Cerebellum (tissue), 4 donors: ENCODE measurements at places on chromosomes 1 and 21. TPM values are rescaled to one million over a fixed set of nuclear protein-coding genes. Genes with fewer than 3 reads are reported as not detected.

BRINP3 gene
- total RNA-seq, result 33.2 TPM

HSPB7 gene
- total RNA-seq, result 0.36 TPM

THEM5 gene
- total RNA-seq, result not detected

TNFRSF8 gene
- total RNA-seq, result 0.54 TPM

- DNase-seq, result no peak
Observed at GRCh38 chr1:81582467-81582986, 218.2 kb upstream of the ADGRL2 start.

DNA sequence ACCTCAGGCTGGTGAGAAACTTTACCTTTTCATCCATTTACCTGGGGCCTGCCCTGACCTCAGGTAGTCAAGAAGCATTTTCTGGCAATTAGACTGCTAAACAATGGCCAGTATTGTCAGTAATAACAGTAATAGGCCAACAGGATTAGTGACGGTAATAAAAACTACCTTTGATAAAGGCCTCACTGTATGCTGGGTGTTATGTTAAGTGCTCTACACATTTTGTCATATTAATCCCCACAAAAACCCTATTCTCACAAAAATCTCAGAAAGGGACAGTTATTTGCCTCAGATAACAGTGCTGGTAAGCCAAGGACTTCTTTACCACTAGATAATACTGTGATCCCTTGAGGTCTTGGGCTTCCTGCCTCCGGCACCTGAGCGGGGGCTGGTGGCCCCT lies 191.4 kb downstream of the FOXD2 start:
- DNase-seq, result no peak

- DNase-seq, result no peak
Observed at GRCh38 chr21:45358711-45359310, 46.2 kb upstream of the COL18A1 start.

DNA sequence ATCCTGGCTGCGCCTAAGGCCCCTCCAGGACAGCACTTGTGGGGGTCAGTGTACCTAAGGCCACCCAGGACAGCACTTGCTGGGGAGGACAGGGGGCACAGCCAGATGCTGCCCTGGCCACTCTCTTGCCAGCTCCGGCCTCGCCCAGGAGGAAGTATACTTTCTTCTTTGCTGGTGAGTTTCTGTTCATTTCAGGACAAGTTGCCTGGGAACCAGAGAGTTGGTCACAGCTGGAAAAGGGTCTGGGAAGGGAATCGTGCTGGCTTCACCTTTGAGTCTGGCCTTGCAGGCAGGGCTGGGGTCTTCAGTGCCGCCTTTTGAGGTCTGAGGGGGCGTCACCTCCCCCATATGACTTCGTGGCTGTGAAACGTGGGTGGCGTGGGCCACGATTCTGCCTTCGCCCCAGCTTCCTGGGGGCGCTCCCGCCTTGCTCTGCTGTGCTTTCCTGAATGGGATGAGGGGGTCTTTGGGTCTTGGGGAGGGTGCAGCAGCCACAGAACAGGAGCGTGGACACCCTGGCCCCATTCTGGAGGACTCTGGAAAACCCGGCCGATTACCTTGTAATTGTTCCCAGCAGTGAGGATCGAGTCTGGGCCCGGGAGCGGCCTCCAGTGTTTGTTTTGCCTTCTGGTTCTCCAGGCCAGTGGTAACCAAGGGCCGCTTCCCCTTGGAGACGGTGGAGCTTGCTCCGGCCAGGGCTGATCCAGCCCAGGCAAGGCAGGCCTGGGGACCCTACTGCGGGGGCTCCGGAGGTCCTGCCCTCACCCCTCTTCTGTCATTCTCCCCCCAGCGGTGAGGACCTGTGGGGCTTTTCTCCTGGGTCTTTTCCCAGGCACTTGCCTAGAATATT lies 45.9 kb downstream of the SPSB1 start:
- DNase-seq, result no peak

DNA sequence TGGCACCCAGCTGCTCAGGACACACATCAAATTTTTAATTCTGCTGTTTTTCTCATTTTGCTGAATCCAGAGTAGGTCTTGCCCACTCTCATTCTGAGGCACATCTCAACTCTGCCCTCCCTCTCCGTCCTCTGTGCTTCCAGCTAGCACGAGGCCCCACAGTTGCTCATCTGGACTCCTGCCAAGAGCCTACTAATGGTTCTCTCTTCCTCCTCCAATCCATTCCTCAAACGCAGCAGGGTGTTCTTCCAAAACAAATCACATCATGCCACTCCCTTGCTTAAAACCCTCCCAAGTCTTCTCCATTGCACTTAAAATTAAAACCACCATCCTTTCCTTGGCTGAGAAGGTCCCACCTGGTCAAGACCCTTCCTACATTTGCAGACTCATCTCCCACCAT lies 49.8 kb upstream of the SCAF4 start:
- no peak for DNase-seq

DNA sequence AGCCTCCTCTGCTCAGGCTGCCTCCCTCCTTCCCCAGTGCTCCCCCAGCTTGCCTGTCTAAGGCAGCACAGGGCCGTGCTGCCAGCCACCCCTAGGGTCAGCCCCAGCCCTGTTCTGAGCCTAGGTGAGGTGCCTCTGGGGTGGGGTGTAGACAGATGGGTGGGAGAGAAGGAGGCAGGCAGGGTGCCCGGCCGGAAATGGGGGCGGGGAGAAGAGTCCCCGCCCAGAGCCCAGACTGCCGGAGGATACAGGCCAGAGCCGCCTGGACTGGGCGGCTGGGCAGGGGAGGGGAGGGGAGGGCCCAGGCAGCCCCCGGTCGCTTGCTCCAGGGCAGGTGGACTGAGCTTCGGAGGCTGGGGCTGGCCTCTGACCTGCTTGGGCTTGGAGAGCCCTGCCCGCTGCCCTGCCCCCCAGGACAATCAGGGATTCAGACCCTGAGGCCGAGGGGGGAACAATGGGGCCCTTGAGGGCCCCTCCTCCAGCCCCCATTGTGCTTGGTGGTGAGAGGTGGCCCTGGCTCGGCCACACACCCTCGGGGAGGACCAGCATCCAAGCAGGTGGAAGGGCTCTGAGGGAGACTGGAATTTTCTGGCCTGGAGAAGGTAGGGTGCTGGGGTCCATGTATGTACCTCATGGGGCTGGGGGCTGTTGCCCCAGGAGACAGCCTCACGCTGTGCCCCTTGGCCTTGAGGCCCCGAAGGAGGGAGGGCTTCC lies at the start of gene GJC2:
Gene GJC2, plus strand, starts transcription at position 525 of the 714 bp plus-strand sequence. CDS start 7,829 bp downstream, outside the sequence.
- no peak for DNase-seq

GRCh38 chr1:91813813-91814212 lies 72.1 kb downstream of the TGFBR3 start:
- no peak for DNase-seq

DNA sequence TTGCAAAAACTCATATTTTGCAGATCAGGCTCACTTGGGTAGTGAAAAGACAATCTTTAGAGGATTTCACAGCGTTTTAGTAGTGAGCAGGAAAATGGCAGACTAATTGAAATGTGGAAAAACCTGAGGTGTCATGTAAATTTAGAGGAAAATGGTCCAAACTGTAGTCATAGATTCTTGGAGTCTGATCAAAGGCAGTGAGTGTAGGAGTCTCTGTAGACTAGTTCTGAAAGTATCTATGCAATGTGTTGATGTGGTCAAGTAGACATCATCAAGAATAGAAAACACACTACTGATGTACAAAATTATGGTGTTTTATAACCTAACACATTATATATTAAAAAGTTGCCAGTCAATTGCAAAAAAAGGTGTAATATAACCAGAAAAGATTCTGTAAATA lies 143.2 kb upstream of the C1orf105 start:
- no peak for DNase-seq

- no peak for DNase-seq
Observed at GRCh38 chr21:46413365-46413696, 45.4 kb upstream of the DIP2A start.
